ENCODE measurements at places on chromosomes 3 and 15.

DNA sequence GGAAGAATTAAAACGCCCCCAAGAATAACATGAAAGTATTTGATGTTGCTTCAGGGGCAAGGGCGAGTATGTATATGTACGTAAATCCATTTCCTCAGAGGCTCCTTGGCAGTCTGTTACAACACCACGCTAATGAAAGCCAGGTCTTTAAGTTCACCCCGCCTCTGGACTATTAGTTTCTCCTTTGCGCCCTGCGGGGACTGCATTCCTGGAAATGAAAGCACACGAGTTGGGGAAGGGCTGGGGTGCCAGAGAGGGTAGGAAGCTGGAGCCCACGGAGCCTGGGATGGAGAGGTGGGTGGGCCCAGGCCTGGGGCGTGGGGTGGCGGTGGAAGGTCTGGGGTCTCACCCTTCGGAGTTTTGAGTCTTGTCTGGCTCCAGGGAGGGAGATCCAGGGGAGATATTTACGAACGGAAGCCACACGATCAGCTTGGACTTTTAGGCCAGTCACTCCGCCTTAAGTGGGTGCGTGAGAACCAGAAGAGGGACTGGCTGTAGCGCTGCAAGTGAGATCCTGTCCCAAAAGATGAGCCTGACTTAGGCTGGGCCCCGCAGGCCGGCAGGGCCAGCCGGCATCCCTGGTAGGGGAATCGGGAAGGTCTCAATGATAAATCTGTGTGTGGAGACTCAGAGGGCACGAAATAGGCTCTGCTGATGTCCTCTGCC, 1.6 kb upstream of the PLCL2 start:
- DNase-seq: peak; percentile 51

- DNase-seq: no peak
Measured at GRCh38 chr3:52302426-52303145, 13.5 kb upstream of the DNAH1 start.

GRCh38 chr15:57158589-57158988, 217.7 kb upstream of the CGNL1 start:
- DNase-seq: no peak

- DNase-seq: no peak
Measured at GRCh38 chr3:191380001-191380400, 49.7 kb upstream of the UTS2B start.

DNA sequence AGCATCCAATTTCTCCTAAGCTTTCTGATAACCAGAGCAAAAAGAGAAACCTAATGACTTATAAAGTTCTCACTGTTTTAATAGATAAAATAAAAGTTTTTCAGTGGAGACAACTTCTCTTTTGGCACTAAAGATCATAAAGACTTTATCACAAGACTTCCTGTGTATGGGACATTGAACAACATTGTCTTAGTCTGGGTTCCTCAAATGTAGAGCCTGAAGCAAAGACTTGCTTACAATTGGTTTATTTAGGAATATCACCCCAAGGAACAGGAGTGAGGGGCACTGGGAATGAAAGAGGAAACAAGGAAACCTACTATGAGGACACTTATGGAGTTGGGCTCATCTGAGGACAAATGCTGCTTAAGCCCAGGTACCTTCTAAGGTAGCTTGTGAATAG, 127.4 kb downstream of the B3GALNT1 start:
- DNase-seq: peak; percentile 32

GRCh38 chr3:194816748-194817591, 131.3 kb downstream of the FAM43A start:
- DNase-seq: no peak

GRCh38 chr3:13080591-13080990, 7.4 kb upstream of the IQSEC1 start:
- DNase-seq: no peak

- no peak for DNase-seq
Measured at GRCh38 chr3:140019946-140020345, 85.0 kb downstream of the CLSTN2 start.

DNA sequence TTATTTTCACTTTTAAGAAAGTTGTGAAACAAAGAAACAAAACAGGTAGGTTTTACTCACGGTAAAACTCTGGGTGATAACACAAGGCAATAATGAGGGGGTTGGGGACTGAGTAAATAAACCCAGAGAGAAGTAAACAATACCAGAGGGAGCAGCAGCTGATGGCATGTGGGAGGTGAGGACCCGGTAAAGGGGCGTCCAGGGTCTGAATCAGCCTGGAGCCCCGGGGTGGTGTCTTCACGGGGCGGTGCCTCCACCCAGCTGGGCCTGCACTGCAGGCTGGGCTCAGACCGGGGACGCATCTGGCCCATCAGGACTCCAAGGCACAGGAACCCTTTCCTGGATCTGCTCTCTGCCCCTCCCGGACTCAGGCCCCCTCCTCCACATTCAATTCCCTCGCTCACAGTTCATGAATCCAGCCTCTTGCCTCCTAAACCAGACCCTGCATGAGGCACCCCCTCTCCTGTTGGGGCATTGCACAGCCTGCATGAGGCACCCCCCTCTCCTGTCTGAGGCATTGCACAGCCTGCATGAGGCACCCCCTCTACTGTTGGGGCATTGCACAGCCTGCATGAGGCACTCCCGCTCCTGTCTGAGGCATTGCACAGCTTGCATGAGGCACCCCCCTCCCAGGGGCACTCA, 73.9 kb upstream of the MFGE8 start:
- DNase-seq: no peak

DNA sequence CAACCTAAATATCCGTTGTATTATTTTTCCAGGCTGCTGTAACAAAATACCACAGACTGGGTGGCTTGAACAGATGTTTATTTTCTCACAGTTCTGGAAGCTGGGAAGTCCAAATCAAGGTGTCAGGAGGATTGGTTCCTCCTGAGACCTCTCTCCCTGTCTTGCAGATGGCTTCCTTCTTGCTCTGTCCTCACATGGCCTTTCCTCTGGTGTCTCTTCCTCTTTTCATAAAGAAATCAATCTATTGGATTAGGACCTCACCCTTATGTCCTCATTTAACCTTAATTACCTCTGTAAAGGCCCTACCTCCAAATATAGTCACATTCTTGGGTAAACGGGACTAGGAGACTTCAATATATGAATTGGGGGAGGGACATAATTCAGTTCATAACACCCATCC, 89.2 kb upstream of the PLCL2 start:
- DNase-seq: peak; percentile 37

GRCh38 chr3:36763850-36764703, at the start of gene DCLK3:
TSS of gene DCLK3 (minus strand) at chr3:36764553. CDS start at chr3:36764263, 290 bp downstream.
- DNase-seq: no peak

DNA sequence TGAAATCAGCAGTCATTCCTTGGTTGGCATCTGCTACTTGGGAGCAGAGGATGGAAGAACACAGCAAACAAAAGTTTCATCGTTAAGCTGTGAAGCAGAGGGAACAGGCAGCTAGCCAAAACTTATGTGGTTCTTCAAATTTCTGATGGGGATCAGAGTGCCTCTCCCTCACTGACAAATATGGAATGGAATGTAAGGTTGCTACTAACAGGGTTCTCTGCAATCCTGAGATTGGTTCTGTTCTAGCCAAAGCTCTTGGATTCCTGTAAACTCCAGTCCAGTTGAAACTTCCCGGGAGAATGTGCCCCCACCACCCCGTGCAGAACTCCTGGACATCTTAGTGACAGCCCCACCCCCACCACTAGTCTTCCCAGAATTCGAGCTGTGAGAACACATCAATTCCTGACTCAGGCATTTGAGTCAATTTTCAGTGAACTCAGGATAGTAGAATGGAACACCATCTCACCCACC, 55.9 kb upstream of the PHLDB2 start:
- DNase-seq: no peak

DNA sequence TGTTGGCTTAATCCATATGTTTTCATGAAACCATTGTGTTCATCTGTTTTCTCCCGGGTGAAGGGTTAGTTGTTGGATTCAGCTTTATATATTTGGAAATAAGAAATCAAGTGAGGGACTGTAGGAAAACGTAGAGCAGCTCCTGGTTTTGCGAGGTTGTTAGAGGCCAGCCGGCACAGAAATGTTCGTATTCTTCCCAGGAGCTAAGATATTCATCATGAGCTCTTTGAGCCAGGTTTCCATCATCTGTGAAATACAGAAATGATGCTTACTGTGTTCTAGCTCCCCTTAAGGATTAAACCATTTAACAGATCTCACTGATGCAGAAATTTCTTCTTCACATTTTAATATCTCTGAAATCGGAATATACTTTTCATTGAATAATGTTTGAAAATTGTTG, 235.5 kb downstream of the PTPRG start:
- DNase-seq: no peak

DNA sequence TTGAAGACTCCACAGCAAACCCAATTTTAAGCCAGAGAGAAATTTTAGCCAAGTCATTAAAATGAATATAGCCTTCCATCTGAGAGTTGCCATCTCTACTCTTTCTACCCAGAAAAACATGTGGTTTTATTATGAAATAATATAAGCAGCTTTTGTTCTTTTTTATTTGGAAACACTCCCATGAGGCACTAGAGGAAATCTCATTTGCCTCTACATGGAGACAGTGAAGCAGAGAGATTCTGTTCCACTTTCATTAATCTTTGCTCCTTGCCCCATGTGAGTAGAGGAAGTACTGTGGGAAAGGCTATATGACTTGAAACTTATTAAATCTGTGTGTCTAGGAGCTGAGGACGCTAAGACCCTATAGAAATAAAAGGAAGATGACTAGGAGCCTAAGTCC, 111.1 kb downstream of the P3H2 start:
- DNase-seq: no peak

DNA sequence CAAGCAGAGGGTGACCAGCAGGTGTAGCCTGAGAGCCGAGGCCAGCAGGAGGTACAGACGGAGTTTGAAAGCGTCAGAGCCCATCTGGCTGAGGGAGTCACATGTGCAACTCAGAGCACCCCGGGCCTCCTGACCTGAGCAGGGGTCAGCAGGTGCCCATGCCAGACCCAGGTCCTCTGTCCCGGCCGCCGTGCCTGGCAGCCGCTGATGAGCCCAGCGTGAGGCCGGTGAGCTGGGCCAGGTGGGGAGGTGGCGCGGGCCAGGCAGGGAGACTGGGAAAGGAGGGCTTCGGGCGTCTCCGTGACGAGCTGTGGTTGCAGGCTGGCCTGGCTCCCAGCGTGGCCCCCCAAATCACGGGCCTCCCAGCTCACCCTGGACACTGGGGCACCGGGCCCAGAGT, 130.9 kb downstream of the CHSY1 start:
- DNase-seq: no peak

- no peak for DNase-seq
Measured at GRCh38 chr3:190178779-190179178, 58.1 kb upstream of the P3H2 start.

DNA sequence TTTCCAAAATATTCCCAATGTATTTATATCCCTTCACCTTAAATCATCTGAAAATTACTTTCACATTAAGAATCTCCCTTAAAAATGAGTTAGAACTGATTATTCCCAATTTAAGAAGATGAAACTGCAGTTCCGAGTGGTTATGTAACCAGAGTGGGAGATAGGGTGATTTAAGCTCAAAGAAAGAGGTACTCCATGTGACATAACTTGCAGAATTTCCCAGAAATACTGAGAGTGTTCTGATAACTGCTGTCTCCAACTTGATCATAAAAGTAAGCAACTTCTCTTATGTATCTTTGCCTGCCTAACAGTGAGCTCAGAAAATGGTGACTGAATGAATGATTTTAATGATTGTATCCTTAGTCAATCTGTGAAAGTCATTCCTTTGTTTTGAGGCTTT, 32.3 kb downstream of the ARRDC4 start:
- peak; percentile 77 for DNase-seq

GRCh38 chr15:91021516-91022074, 799 bp downstream of the VPS33B start:
- DNase-seq: no peak

GRCh38 chr3:86973440-86973839, 17.5 kb downstream of the VGLL3 start:
- DNase-seq: no peak
